ENCODE measurements at places on chromosomes 5 and 9.

DNA sequence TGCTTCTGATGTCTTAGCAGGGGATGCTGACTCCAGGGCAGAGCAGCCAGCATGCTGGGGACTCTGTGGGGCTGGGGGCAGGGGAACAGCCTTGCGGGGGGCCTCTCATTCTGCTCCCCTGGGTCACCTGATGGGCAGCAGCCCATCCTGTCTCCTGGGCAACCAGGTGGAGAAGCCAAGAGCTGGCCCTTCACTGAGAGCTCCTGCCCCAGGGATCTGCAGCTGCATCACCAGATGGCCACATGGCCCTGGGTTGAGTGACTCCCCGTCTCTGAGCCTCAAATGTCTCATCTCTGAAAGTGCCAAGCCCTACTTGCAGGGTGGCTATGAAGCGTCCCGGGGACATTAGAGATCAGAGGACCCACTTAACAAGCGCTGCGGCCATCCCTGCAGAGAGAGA lies 49.1 kb downstream of the LRSAM1 start:
- DNase-seq: no peak

- no peak for DNase-seq
Observed at GRCh38 chr9:13431692-13432091, 152.2 kb upstream of the MPDZ start.

DNA sequence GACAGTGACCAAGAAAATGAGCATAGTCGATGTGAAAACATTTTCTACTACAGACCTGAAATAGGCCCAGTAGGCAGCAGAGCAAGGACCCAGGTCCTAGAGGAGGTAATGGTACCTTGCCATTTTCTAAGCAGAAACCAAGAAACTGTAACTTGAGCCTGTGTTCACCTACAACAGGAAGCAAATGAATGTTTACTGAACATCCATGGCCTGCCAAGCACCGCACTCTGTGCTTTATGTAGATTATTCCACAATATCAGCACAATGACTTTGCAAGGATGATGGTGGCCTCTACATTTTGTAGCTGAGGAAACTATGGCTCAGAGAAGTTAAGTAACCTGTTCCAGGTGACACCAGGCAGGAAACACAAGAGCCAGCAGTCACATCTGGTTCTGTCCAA lies 215.3 kb downstream of the SPOCK1 start:
- DNase-seq: no peak

GRCh38 chr5:79774171-79774854 lies 84.7 kb downstream of the CMYA5 start:
- DNase-seq: no peak

DNA sequence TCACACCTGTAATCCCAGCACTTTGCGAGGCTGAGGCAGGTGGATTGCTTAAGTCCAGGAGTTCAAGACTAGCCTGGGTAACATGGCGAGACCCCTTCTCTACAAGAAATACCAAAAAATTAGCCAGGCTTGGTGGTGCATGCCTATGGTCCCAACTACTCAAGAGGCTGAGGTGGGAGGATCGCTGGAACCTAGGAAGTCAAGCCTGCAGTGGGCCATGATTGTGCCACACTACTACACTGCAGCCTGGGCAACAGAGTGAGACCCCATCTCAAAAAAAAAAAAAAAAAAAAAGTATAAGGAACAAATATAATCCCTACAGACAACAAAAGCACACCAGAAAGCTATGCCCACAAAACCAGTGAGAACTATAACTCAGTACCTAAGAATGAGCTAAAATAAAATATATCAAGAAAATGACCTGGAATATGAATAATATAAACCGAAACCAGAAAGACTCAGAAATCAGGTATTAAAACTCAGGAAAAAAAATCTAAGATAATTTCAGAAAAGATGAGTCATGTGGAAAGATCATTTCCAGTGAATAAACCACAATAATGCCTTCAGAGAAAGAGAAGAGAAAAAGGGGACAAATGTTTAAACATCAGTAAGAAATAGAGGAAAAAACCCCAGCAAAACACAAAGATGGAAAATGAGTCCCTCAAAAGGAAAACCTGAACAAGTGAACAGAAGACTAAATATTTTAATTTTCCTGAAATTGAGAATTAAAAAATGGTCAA lies 57.4 kb downstream of the GOLPH3 start:
- no peak for DNase-seq

DNA sequence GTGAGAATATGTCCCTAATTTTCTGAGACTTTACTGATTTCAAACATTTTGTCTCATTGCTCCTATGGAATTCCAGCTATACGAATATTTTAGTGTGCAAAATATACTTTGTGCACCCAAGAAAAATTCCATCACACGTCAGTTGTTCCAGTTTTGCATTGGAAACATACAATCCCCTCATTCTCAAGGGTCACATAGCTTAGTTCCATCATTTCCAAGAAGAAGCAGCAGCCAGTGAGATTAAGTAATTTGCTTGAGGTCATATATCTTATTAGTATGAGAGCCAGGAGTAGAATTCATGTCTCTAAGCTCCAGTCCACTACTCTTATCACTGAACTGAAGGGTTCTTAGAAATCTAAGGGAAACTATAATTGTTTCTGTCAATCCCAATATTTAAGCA lies 746.7 kb upstream of the C9orf72 start:
- DNase-seq: no peak

DNA sequence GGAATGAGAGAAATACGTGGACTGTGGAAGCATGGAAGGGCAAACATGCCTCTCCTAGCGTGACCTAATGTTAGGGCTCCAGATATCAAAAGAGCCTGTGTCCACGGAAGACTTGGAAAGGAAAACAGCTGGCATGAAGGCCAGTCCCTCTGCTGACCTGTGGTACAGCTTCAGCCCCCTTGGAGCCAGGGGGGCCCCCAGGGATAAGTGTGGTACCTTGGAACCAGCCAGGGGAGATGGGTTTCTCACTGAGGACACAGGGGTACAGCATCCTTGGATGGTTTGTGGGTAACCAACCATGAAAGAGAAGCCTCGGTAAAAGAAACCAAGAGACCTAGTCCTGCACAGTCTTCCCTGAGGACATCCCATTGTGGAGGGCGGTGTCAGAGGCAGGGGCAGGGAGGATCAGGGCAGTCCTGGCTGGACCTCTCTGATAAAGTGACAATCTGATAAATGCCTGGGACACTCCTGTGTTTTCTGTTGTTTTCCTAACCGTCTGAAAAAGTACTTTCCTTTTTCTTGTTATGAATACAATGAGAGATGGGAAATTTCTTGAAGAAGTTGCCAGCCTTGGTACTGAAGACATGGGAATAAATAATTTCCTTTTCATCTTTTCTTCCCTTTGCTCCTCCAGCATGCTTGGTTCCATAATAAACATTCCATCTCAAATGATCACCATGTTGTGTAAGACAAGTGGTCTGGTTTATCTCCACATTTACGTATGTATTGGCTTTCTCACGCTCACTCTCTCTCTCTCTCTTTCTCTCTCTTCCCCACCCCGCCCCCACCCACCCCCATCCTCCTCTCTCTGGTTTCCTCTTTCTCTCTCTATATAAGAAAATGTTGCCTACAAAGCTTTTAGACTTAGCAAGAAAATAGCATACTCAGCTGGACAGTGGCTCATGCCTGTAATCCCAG lies 102.1 kb downstream of the SUSD1 start:
- DNase-seq: no peak

DNA sequence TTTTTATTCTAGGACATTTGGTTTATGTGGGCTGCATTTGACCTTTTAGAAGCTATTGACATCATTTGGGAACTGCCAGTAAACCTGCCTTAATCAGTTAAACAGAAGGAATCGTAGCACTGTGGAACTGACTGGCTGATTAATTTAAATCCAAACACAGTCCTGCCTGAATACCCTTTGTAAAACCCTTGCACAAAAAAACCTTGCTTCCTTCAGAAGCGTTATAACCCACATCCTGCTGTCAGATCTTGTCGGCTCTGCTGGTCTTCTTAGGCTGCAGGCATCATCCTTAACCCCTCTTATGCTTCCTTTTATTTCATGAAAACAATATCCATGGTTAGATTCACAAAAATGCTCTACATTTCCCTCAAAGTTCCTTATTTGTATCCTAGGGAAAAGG lies 46.3 kb downstream of the PAM start:
- DNase-seq: no peak

GRCh38 chr5:143433670-143434069 lies 30.2 kb upstream of the NR3C1 start:
- no peak for DNase-seq

- no peak for DNase-seq
Observed at GRCh38 chr5:149939546-149939945, 5.0 kb downstream of the PDE6A start.

- no peak for DNase-seq
Observed at GRCh38 chr5:1975406-1975715, 92.6 kb upstream of the IRX4 start.

GRCh38 chr9:137087409-137087925 lies 682 bp downstream of the MAN1B1 start:
- DNase-seq: no peak

- DNase-seq: no peak
Observed at GRCh38 chr9:124869986-124870560, 8.1 kb downstream of the ARPC5L start.

DNA sequence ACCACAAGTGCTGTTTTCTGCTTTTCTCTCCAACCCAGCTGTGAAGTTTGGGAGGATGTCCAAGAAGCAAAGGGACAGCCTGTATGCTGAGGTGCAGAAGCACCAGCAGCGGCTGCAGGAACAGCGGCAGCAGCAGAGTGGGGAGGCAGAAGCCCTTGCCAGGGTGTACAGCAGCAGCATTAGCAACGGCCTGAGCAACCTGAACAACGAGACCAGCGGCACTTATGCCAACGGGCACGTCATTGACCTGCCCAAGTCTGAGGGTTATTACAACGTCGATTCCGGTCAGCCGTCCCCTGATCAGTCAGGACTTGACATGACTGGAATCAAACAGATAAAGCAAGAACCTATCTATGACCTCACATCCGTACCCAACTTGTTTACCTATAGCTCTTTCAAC lies 145.2 kb downstream of the RORB start:
- no peak for DNase-seq

DNA sequence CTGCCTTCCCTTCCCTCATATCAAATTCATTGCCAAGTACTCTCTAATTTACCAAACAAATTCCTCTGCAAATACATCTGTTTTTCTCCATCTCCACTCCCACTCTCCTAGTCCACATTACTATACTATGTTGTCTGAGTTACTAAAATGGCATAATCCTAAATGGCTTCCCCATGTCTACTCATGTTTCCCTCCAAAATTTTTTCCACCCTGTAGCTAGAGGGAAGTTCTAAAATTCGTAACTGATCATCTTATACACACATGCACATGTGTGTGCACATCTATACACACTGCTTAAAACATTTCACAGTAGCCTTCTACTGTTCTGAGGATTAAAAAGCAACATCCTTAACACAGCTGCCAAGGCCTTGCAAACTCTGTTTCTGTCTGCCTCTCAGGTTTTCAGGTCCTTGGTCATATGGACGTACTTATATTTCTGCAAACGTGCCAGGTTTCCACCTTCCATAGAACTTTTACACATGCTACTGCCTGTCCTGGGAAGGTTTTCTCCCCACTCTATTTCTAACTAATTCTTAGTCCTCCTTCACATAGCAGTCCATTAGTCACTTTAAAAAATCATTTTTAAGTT lies 140.6 kb downstream of the LURAP1L start:
- DNase-seq: no peak

DNA sequence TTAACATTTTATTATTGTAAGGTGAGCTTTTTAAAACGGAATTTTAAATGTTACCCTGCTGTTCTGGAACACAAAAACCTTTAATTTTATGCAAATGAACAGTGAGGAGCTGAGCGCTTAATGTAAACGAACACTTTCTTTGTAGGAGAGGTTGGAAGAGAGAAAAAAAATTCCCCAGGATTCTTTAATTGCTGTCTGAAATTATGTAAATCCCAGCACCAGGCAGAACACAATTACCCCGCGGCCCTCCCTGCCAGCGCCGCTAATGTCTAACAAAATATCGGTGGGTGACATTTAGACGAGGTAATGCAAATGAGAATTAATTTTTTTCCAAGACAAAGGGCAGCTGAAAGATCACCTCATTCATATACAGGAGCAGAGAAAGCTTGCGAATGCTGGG lies 143.4 kb upstream of the MVB12B start:
- no peak for DNase-seq

GRCh38 chr5:61000887-61001286 lies 55.9 kb downstream of the NDUFAF2 start:
- no peak for DNase-seq

GRCh38 chr9:92639124-92639523 lies 30.8 kb downstream of the IPPK start:
- DNase-seq: no peak

DNA sequence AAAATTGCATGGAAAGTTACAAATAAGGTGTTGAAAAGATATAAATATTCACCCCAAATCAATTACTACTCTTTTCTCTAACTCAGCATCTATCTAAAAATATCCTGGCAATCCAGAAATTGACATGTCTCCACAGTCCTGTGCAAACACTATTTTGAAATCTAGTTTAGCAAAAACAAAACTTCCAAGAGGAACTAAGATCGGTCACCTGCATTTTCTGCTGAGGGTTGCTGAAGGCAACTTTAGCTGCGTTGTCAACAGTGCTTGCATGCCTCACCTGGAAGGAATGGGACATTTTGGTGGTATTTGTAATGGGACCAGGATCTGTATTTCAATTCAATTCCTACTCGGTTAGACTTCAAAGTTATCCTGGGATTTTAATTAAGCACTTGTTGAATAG lies 398.3 kb downstream of the NTRK2 start:
- DNase-seq: no peak

DNA sequence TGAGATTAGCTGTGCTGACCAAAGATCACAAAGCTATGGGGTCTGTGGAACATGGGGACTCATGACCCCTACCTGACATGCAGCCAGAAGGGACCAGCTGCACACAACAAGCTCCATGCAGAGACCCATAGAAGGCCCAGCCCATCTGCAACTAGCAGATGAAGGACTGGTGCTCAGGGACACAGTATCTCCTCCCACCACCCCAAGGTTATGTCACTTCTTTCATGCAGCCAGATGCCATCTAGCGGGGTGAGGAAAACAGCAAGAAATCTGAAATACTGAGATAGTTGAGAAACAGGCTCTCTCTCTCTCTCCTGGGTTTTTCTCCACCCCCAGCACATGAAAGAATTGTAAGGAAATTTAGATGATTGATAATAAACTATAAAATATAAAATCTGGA lies 161.3 kb upstream of the DAPK1 start:
- no peak for DNase-seq

DNA sequence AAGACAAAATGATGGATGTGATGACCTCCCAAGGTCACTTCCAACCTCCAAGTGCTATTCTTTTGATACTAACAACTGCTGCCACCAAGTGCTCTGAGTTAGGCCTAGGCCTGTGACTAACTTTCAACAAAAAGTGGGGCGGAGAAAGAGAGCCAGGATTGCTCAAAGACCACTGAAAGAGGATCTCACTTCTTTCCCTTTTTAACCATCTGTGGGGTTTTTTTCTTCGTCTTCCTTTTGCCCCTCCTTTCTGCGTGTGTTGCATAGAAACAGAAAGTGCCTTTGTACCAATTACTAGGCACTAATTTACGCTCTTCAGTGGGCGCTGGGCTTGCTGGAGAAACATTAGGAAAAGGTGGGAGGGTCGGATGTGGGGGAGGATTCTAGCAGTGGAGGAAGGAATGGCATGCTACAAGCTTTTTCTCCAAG lies 8.0 kb downstream of the KLF9 start:
- peak; percentile 19 for DNase-seq

All from hippocampal formation (tissue), 2 donors.